ENCODE measurements at places on chromosomes 4 and X.

- DNase-seq, result no peak
Measured at GRCh38 chrX:17668929-17669328, 68.4 kb upstream of the SCML1 start.

DNA sequence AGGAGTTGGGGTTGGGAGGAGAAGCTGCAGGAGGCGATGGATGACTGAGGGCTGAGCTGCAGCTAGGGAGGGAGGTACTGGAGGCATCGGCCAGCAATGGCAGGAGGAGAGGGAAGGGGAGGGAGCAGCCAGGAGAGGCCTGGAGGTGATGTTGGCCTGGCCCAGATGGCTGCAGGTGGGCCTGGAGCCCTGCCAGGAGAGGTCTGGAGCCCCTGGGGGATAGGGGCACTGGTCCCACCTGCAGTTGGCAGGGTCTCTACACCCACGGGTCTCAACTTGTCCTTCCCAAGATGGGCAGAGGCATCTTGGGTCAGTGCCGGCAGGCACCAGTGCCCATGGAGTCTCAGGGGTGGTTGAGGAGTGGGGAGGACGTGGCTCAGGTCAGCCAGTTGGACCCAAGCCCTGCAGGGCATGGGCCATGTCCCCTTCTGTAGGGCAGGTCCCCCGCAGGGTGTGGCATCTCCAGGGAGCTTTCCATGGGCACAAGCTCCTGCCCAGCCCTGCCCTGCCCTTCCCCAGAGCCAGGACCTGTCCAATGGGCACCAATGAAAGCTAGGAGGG is 2.7 kb upstream of the MXD4 start:
- DNase-seq, result no peak

DNA sequence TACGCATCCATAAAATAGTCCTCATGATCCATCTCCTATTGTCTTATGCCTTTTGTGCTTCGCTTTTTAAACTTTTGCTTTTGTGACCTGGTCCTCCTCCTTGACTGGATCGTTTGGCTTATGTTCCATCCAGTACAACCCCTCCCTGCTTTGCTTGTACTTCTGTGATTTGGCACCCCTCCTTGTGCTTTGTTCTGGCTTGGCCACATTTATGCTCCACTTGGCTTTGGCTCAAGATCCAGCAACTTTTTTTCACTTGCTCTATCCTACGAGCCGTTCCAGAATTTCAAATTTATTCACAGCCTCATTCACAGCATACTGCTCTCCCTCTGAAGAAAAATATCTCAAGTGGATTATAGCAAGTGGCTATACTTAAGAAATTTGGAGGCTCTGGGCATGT is 28.0 kb upstream of the GLRA2 start:
- DNase-seq, result no peak

- DNase-seq, result no peak
Measured at GRCh38 chr4:98565681-98566301, 92.6 kb downstream of the TSPAN5 start.

- no peak for DNase-seq
Measured at GRCh38 chr4:55183926-55184599, 58.7 kb upstream of the KDR start.

- no peak for DNase-seq
Measured at GRCh38 chr4:43133566-43133965, 241.1 kb downstream of the GRXCR1 start.

DNA sequence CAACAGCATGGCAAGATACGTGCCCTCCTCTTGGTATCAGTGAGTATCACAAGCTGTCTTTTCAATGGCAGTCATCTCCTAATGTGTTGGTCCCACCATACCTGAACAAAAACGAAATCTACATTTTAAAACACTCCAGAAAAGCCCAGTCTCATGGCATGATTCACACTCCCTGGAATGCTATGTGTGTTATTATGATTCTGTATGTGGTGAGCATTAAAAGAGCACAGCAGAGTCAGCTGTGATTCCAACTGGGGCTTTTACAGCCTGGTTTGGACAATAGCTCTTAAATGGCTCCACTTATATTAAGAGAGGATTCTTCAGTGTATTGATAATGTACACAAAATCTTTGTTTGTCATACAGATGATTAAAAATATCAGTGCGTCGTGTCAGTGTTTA is 274.1 kb upstream of the GK2 start:
- no peak for DNase-seq

DNA sequence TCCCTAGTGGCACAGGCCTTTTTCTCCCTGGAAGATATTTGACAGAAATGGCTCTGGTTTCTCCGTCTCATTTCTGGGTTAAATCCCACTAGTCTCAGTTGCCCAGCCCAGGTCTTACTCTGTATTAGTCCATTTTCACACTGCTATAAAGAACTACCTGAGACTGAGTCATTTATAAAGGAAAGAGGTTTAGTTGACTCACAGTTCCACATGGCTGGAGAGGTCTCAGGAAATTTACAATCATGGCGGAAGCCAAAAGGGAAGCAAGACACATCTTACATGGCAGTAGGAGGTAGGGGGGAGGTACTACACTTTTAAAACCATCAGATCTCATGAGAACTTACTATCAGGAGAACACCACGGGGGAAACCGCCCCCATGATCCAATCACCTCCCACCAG is 81.9 kb downstream of the FHDC1 start:
- DNase-seq, result no peak

DNA sequence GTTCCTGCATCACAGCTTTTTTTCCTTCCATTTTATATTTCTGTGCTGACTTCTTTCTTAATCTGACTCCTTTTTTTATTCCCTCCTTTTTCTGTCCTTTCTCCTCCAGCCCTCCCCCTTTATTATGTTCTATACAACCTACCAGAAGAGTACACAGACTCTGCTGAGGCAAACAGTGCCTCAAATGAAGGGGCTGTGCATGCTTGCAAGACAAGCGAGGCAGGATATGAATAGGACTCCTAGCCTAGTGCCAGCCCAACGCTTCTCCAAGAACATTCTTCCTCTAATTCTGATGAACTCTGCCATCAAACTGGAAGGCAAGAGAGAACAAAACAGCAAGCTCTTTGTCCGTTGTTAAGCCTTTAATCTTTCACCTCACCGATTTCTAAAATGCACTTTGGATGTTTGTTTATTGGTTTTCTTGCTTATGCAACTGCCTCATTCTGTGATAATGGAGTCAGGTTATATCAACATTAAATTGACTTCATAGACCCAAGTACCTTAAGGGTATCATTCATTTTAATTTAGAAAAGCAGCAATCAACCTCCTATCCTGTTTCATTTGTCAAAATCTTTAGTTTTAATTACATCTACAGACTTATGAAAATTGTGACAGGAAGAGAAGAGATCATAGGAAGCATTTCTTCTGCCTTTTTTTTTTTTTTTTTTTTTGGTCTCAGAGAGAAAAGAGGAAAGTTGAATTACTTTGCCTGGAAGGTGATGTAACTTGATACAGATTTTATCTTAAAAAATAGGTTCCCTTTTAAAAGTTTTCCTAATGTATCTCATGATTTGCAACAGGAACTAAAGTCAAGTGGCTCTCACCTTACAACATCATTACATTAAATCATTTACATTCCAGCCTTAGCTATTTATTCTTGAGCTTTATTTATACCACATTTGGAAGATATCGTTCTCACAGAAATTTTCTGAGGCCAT is 284.7 kb upstream of the FTHL17 start:
- DNase-seq, result no peak

GRCh38 chr4:85741381-85741780 is 266.4 kb downstream of the ARHGAP24 start:
- no peak for DNase-seq

DNA sequence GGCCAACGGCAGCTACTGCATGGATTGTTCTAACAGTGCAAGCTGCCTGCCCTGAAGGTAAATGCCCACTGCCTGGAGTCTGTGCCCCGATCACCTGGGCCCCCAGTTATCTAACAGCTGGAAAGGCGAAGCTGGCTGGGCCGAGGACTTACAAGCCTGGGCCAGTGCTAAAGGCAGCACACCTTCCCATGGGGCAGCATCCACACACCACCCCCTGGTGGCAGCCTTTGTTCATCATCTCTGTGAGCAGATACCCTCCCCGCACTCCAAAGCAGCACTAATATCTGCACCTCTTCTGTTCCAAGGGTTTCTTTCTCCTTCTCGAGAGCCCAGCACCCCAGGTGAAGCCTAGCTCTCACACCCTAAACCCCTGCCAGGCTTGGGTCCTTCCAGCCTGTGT is 7.6 kb downstream of the SLC2A9 start:
- DNase-seq, result peak; percentile 18

GRCh38 chr4:128663325-128663724 is 146.2 kb upstream of the JADE1 start:
- peak; percentile 3 for DNase-seq

DNA sequence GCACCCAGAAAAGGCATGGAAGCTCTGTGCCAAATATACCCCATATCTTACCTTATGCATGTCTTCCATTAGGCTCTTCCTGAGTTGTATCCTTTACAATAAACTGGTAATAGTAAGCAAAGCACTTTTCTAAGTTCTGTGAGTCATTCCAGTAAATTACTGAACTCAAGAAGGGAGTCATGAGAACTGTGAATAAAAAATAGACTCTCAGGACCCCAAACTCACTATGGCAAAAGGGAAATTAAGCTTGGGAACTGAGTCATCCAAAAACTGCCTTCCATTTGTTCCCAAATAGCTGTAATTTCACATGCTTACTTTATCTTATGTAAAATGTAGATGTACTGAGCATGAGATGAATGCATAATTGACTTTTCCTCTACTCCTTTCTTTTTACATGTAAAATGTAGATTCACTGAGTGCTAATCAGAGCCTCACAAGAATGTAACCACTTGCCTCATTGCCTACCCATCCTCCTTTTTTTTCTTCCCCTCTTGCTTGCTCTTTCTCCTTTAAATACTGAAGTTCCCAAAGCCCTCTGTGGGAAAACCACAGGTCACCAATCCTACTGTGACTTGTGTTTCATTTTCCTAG is 8.1 kb downstream of the TCEAL3 start:
- DNase-seq, result no peak

- DNase-seq, result no peak
Measured at GRCh38 chrX:119762718-119763117, 4.3 kb downstream of the SOWAHD start.

- no peak for DNase-seq
Measured at GRCh38 chr4:20255251-20255586, 3.5 kb downstream of the SLIT2 start.

- no peak for DNase-seq
Measured at GRCh38 chrX:36961590-36961989, 46.6 kb upstream of the FAM47C start.

DNA sequence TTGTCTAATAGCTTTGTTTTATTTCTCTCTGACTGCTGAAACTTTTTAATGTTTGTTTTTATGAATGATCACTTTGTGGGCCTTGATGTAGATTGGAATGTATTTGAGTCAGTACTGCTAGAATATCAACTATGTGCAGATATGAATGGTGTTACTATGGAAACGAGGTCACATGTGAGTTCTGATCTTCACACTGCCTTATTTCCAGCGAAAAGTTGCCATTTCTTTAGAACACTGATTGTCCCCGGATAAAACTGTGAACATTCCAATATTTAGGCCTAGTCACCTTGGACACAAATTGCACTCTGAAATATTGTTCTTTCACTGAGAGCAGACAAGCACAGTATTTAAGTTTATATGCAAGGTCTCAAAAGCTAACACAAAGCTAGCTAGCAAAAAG is 27.2 kb upstream of the MAGED1 start:
- DNase-seq, result no peak

DNA sequence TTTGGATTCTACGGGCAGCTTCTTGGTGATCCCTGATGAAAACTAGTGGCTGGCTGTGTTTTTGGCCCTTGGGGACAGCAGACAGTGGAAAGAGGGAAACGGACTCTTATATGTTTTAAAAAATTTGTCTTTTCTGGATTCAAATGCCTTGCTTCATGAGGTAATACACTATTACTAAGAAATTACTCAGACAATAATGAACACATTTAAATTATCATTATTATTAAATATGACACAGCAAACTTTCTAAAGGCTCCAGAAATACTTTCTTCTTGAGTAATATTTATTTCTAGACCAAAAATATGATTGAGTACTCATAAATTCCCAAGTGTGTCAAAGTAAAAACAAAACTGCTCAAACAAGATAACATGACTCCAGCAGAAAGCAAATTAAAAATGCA is 520.7 kb upstream of the AADAT start:
- no peak for DNase-seq

DNA sequence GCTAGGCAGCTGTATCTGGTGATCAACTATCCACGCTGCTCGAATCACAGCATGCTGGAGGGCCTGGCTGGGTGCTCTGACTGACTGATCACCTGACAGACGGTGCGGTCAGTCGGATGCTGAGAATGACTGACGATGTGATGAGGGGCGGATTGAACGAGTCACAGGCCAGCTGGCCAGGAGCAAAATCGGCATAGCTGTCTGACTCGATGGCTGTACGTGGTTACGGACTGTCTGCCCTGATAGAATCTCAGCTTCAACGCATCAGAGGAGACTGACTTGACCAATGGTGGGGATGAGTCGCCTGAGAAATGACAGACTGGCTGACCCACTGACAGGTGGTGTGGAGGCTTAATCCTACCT is 1.0 kb upstream of the SUV39H1 start:
- no peak for DNase-seq

- no peak for DNase-seq
Measured at GRCh38 chrX:133337250-133337649, 78.0 kb downstream of the GPC4 start.

- DNase-seq, result no peak
Measured at GRCh38 chr4:48252313-48252712, 17.3 kb downstream of the TEC start.

- DNase-seq, result no peak
Measured at GRCh38 chr4:10085828-10086505, 30.6 kb downstream of the WDR1 start.

DNA sequence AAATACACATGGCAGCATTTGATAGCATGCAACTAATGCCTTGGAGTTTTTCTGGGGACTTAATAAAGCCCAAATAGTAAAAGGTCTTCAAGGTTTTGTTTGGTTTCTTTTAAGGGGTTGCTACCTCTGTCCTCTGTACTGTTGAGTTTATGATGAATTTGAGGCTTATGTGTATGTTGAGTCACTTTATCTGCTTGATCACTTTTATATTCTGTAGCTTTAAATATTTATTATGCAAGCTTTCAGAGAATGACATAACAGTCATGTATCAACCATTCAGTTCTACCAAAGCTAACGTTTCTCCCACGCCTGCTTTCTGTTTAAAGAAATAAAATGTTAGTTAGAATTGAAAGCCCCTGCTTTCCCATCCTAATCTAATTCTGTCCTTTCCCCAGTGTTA is 122.2 kb downstream of the NHS start:
- no peak for DNase-seq

DNA sequence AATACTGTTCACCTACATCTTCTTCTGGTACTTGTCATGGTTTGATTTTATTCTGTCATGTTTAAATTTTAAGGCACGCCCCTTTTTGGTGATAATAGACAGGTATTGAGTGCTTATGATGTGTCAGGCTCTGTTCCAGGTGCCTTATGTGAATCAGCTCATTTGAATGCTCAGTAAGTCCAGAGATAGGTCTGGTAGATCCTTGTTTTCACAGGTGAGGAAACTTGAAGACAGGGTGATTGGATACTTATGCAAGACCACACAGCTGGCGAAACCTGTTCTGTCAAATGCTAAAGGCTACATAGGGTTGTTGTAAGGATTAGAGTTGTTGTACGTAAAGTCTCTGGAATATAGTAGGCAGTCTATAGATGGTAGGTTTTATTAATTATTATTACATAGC is 9.6 kb upstream of the SLC25A14 start:
- DNase-seq, result no peak

- DNase-seq, result peak; percentile 11
Measured at GRCh38 chr4:37666625-37667071, 19.5 kb downstream of the RELL1 start.

- no peak for DNase-seq
Measured at GRCh38 chr4:107148904-107149303, 112.8 kb upstream of the DKK2 start.

Measured in CD4-positive, alpha-beta T cell treated with Interleukin-4 for 4 hours (primary cell).